Ureter (tissue), 1 donor: ENCODE measurements at places on chromosomes 5 and 9. TPM values are rescaled to one million over a fixed set of nuclear protein-coding genes. Genes with fewer than 3 reads are reported as not detected.

The CDH18 gene
- total RNA-seq = not detected

The DMRTA1 gene
- 0.99 TPM for total RNA-seq

The ADGRD2 gene
- 0.29 TPM for total RNA-seq

The UBLCP1 gene
- total RNA-seq = 28.9 TPM

The PSMD5 gene
- total RNA-seq = 53.4 TPM

The EDIL3 gene
- total RNA-seq = 6.8 TPM

DNA sequence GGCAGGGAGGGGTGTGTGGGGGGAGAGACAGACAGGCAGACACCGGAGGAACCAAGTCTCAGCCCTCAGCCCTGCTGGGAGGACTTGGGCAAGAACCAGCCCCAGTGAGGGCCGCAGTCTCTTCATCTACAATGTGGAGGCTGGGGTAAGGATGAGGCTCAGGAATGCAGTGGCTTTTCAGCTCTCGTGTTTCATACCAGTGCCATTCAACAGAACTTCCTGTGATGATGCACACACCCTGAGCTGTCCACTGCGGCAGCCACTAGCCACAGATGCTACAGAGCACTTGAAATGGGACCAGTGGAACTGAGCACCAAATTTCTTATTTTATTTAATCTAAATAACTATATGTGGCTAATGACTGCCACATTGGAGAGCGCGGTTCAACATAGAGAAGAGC, 10.7 kb downstream of the CAMK2A start:
- no peak for DNase-seq

GRCh38 chr5:172266676-172267092, 16.9 kb downstream of the UBTD2 start:
- DNase-seq = no peak

- no peak for DNase-seq
These were observed 1.5 kb upstream of the GFRA3 start for GRCh38 chr5:138275895-138276294.

DNA sequence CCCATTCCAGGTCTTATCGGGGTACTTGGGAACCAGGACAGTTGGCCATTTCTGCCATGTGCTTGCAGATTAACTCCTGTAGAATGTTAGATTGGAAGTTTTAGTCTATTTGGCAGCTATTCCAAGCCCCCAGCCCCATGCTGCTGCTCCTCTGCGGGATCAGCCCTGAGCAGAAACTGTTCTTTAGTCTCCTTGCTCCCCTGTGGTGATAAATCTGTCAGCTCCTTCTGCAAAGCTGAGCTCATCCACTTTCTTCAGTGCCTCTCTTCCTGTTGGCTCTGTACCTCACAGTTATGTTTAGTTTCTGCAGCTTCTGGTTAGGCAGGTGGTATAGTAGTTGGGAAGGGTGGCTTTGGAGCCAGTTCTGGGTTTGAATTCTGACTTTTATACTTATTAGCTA, 170.4 kb downstream of the GRIA1 start:
- no peak for DNase-seq

DNA sequence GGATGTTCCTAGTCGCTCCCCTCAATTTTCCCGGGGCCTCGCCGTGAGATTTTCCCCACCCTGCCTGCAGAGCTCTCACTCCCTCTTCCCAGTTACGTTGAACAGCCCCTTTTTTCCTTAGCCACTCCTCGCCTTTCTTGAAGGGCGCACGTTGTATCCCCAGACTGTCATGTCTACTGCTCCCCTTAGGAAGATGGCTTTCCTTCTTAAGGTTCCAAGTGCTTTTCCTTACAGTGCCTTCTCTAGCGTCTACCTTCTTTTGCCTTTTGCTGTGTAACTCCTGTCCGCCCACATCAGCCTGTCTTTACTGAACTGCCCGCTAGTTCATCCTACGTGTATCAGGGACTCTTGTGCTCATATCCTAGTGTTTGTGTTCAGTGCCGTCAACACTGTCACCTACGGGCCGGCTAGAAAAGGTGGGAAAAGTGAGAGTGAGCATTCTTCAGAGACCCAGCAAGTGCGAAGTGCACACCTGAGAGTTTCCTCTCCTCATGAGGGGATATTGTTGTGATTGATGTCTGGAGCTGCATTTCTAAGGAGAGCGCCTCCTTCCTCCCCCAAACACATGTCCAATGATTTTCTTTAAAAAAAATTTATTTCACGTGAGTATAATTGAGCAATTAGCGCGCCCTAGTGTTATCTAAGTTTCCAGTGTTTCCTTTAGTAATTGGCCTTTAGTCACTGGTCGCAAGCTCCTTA, 764 bp downstream of the CAMLG start:
- DNase-seq = no peak

DNA sequence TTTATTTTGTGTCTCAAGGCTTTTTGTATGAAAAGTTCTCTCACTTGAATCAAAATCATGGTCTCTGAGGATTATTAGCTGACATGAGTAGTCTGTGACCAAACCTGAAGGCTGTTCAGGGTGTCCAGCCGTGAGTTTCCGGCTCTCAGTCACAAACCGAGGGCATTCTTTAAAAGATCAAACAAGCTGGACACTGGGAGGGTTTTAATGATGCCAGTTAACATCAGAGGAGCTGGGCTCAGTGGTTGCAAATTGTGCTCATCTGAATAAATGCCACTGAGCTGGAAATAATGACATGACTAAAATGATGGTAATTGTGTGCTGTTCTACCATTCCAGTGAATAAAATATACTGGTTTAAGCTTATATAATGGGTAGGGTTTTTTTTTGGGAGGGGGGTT, 153.1 kb downstream of the FOCAD start:
- DNase-seq = no peak

DNA sequence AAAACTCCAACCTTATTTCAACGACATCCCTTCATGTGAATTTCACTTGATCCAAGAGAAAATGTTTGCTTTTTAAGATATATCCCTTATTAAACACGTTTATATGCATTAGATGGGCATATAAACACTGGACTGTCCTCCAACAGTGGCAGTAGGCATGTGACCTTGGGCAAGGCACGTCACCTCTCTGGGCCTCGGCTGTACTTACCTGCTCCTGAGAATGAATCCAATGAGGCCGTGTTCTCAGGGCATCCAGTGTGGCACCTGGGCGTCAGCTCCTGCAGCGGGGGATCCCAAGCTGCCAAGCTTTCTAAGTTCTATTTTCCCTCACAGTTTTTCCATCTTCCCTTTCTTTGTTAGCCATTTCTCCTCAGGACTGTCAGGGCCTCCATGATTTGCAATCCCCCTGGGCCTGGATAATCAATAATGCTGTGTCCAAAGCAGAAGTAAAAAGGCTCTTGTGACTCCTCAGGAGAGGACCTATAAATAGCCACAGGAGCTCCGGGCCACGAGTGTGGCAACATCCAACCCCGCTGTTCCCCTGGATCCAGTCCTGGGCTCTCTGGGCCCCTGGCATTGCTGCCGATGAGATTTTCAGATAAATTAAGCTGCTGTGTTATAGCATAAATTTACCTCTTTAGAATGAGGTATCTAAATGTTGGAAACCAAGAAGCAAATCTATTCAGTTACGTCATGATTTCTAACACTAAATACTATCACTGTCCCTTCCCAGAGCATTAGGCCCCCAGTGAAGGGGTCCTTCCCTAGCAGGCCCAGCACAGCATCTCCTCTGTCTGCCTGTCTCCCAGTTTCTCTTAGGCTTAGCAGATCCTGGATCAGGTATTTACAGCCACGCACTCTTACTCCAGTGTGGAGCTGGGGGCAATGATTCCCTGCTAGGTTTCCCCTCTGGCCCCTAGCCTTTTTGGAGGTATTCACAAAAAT, 76.8 kb downstream of the PTPN3 start:
- DNase-seq = no peak

- no peak for DNase-seq
These were observed 145.5 kb upstream of the PCA3 start for GRCh38 chr9:76618762-76619161.

DNA sequence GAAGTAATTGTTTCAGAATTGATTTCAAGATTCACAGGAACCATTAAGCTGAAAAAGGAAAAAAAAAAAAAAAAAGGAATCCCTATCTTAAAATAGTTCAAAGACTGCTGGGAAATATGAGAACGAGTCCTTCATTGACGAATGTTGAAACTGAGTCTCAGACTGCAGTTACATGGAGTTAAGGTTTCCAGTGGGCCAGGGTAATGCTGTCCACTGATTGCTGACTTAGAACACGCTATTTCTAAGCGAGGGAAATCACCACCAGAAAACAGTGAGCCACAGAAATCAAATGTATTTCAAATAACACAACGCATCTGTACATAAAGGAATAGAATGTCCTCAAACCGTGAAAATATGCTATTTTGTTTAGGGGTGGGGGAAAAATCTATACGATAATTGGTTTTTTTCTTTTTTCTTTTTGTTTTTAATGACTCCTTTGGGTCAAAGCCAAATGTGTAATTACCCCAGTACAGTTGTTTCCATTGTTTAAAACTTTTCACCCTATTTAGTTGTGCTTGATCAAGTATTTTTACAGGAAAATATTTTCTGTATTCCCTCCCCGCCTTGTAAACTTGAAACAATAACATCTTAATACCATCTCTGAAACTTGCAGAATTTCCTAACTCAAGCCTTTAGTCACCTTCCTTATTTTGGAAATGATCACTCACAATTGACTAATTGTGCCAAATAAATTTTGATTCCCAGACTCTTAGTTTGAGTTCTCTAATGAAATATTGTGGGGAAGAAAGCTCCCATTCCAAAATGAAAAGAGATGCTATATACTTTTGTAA, 208.3 kb downstream of the MCTP1 start:
- DNase-seq = no peak
